Urinary bladder (tissue), 4 donors: ENCODE measurements at places on chromosomes 1 and 21. TPM values are rescaled to one million over a fixed set of nuclear protein-coding genes. Genes with fewer than 3 reads are reported as not detected.

TMEM82 gene
- total RNA-seq = not detected

- DNase-seq = no peak
Observed at GRCh38 chr1:237098541-237098940, 56.6 kb downstream of the RYR2 start.

JAK1 gene
- 137 TPM for total RNA-seq

DNA sequence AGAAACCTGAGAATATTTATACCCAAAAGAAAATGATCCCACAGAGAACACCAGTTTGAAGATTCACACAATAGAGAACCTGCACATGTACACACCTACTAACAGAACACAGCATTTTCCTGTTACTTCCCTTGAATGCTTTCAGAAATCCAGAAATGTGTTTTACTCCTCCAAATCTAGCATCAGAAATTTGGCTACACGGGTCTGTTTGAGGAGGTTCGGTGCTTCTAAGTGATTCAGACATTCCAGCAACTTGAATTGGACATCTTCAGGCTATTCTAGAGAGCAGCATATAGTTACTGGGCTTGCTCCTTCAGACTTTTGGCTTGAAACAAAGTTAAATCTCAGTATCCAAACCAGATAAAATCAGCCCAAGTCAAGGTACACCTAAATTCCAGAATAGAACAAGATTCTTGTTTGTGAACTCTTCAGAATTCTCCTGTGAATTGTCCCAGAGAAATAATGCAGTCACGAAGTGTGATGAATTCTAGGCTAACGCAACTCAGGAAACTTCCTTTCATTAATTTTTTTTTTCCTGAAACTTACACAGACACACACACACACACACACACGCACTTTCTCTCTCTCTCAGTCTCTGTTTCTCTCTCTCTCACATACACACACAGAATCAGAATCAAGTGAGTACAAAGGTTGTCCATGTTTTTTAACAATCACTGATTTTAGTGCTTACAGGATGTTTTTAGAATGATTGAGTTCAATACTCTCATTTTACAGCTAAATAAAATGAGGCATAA is 278.4 kb upstream of the SNX7 start:
- DNase-seq = no peak

DNA sequence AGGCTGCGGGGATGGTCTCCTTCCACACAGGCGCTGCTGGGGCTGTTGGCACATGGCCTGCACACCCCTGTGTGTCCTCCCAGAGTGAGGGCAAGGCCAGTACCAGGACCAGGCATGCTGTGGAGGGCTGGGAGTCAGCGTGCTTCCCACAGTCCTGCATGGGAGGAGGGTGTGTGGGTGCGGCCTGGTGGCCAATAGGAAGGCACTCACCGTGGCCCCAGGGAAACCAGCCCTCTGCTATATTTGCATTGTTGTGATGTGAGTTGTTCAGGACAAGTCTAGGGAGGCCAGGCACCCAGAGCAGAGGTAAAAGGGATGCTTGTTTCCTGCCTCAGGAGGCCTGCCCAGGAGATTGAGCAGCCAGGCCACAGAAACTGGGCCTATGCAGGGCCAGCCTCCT is 59.5 kb downstream of the S100B start:
- DNase-seq = no peak

DNA sequence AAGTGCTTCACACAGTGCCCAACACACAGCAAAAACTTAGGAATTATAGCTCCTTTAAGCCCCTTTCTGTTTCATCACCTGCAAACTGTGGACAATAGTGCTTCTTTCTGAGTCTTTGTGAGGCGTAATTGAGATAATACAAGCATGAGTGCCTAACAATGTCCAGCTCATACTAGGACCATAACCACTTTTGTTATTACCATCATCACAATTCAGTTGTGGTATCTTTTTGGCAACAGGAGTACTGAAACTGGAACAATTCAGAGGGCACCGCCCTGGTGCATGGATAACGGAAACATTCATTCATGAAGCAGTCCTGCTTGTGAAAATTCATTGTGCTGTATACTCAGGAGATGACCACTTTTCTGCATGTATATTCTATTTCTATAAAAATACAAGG is 18.2 kb downstream of the DNAJC11 start:
- DNase-seq = no peak

APCS gene
- not detected for total RNA-seq

GRCh38 chr1:26786437-26787380 is 1.0 kb upstream of the PIGV start:
- DNase-seq = peak; percentile 45

DOP1B gene
- total RNA-seq = 8.8 TPM

DNA sequence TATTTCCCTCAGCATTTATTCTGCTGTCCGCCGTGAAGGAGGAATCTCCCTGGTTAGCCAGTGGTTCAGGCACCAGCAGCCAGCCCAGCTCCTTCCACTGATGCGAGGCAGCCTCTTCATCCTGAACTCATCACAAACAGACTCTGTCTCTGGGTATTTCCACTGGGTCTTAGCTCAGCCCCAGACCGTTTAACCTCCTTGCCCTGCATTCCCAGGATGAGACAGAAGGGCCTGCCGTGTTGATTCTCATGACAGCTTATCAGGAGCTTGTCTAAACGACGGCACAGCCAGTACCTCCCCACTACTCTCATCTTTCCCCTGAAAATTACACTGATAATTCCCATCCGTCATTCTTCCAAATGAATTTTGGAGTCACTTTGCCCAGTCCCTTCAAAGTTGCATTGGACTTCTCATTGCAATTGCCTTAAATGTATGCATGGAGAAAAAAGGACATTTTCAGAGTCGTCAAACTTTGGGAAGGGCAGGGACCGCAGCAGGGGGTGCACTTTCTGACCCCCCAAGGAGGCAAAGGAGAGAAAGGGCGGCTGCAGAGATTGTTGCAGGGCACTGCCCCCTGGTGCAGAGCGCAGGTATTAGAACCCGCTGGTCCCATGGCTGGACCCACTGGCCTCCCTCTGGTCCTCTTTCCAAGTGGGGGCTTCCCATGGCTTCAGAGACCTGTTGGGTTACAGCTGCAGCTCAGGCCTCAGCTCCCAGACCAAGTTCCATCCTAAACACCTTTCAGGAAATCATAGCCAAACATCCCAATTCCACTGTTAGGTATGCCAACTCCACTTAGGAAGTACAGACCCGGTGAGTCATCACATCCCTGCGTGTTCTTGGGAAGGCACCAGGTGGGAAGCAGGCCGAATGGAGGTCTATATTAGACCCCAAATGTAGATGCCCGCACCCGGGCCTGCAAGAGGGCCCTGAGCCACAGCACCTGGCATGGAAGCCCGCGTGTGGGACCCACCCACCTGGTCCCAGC is 3.7 kb upstream of the MEGF6 start:
- no peak for DNase-seq

DNA sequence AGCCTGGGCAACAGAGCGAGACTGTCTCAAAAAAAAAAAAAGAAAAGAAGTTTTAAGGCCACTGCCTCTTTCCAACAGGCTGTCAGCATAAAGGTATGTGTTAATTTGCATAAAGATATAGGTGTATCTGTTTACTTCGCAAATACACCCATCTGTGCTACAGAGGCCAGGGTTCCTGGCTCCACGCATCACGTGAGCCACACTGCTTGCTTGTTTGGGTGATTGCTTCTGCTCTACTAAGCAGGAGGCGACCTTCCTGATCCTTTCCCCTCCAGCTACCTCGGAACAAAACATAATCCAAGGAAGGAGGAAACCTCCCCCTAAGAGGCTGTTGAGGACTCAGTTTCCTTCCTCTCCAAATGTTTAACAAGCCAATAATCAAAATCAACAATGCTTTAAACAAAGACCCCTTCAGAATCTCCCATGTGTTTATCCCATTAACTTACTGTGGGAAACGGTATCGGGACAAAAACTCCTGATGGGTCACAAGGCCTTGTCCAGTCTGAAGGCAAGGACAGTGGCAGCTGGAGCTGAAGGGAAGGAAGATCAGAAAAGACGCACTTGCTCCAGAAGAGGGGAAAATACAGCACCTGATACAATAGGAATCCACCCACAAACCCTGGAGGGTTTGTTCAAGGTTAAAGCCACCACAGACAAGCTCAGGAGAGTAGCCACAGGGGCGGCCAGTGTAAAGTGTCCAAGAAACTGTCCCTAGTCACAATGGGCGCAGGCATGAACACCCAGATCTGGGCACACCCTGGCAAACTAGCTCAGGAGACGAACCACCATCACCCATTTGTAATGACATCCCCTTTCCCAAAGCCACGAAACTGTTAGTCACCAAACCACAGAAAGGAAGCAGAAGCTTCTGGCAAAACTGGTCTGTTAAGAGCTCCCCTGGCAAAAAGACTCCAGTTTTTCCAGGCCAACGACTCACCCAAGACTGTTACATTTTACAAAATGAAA is 17.2 kb downstream of the CTNNBIP1 start:
- no peak for DNase-seq

MAP3K21 gene
- total RNA-seq = 2.6 TPM

GRCh38 chr1:102970496-102971078 is 137.7 kb downstream of the COL11A1 start:
- no peak for DNase-seq

GRCh38 chr21:46385846-46386733 is 62.1 kb downstream of the PCNT start:
- no peak for DNase-seq

- DNase-seq = no peak
Observed at GRCh38 chr1:8359617-8360481, 41.9 kb downstream of the SLC45A1 start.

HIVEP3 gene
- total RNA-seq = 2.8 TPM

GRCh38 chr1:165900576-165901380 is 73.4 kb downstream of the UCK2 start:
- peak; percentile 32 for DNase-seq

GRCh38 chr1:50157306-50157941 is 48.7 kb downstream of the ELAVL4 start:
- no peak for DNase-seq

MEGF6 gene
- 14.5 TPM for total RNA-seq

DNA sequence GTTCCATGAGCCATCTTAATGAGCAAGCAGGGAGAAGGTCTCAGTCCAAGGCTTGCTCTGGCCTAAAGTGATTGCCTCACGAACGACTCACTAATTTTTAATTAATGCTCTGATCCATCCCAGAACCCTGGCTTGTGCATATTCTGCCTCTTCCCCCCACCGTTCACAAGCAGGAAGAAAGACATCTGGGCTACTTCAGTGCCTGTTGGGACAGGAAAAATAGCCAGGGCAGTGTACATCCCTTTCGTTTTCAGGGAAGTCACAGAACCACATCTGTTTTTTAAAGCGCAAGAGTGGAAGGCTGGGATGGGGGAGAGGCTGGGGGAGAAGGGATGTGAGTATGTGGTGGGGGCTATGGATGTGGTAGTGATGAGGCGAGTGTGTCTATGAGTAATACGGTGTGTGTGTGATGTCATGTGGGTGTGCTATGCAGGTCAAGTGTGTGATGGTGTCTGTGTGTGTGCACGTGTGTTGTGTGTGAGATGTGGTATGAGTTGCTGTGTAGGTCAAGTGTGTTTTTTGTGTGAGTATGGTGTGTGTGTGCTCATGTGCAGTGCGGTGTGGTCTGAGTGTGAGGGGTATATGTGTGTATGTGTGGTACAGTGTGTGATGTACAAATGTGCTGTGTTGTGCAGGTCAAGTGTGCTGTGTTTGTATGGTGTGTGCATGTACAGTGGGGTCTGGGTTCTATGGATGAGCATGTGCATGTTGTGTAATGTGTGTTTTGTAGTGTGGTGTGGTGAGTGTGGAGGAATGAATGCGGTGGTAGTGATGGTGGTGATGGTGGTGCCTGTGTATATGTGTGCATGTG is 64.9 kb upstream of the SYT6 start:
- DNase-seq = no peak

DNA sequence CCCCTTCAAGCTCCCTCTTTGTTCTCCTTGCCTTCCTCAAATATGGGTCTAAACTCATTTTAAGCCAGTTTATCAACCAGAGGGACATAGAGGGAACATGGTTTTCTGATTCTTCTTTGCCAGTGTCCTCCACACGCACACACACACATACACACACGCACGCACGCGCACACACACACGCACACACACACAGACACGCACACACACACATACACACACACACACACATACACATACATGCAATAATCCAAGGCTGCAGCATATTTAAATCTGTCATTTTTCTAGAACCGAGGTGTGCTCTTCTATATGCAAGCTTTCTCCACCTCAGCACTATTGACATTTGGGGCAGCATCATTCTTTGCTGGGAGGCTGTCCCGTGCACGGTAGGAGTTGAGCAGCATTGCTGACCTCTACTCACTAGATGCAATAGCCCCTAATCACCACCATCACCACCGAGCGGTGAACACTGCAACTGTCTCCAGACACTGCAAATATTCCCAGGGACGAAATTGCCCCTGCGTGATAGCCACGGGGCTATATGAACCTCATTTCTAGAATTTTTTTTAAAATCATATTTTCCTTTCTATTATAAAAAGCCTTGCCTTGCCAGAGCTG is 8.0 kb downstream of the TNFRSF9 start:
- DNase-seq = no peak

DNA sequence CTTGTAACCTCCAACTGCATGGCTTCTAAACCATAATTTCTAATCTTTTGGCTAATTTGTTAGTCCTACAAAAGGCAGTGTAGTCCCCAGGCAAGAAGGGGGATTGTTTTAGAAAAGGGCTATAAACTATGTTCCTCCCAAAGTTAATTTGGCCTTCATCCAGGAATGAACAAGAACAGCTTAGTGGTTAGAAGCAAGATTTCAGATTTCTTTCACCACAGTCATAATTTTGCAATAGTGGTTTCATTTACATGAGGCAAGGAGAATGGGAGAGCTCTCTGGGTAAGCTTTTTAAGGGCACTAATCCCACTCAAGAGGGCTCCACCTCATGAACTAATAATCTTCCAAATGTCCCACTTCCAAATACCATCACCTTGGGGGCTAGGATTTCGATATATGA is 1353.9 kb downstream of the NCAM2 start:
- no peak for DNase-seq

- no peak for DNase-seq
Observed at GRCh38 chr1:23875382-23875781, 7.3 kb upstream of the FUCA1 start.

- no peak for DNase-seq
Observed at GRCh38 chr1:207031632-207032264, 808 bp downstream of the C1orf116 start.

GRCh38 chr1:230066031-230066430 is 1.0 kb upstream of the GALNT2 start:
- no peak for DNase-seq

GRCh38 chr1:63368131-63368530 is 704 bp downstream of the ALG6 start:
- no peak for DNase-seq

DNA sequence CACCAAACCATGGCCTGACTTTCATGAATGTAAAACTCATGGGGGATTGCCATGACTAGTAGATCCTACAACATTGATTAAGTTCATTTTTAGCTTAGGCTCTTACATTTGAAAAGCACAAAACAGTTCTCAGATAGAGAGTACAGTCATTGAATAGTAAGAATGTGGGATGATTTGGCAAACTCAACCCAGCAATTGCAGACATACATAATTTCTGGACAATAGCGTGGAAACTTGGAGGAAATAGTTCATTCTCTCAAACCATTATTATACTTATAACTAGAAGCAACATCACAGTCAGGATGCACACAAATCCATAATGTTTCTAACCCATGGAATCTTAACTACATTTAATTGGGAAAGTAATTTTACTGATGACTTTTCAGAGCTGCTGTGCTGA is 598.2 kb downstream of the LMO4 start:
- no peak for DNase-seq
